ENCODE measurements at places on chromosomes 11 and 22. TPM values are rescaled to one million over a fixed set of nuclear protein-coding genes. Genes with fewer than 3 reads are reported as not detected.

The DCPS gene
- total RNA-seq, result 10.8 TPM

The APOA1 gene
- total RNA-seq, result 5.4 TPM

The MUC2 gene
- not detected for total RNA-seq

The OR52L1 gene
- total RNA-seq, result not detected

The PKDREJ gene
- total RNA-seq, result 0.08 TPM

The ANKRD49 gene
- total RNA-seq, result 5.9 TPM

The LAYN gene
- total RNA-seq, result 3.7 TPM

The HTR3A gene
- total RNA-seq, result not detected

The CACNA1I gene
- total RNA-seq, result not detected

The ELF5 gene
- not detected for total RNA-seq

The TSGA10IP gene
- total RNA-seq, result not detected

The KIF18A gene
- 0.08 TPM for total RNA-seq

The C11orf97 gene
- total RNA-seq, result not detected

The PANX3 gene
- total RNA-seq, result not detected

The RBMXL2 gene
- total RNA-seq, result not detected
